ENCODE measurements at places on chromosomes 7 and 10.

GRCh38 chr7:134465491-134465890 is 6.6 kb upstream of the AKR1B1 start:
- peak; percentile 40 for DNase-seq

- DNase-seq, result peak; percentile 77
These were observed 9.6 kb downstream of the TRIM56 start for GRCh38 chr7:101094791-101095375.

GRCh38 chr7:3957472-3958108 is 656.5 kb downstream of the SDK1 start:
- DNase-seq, result no peak

DNA sequence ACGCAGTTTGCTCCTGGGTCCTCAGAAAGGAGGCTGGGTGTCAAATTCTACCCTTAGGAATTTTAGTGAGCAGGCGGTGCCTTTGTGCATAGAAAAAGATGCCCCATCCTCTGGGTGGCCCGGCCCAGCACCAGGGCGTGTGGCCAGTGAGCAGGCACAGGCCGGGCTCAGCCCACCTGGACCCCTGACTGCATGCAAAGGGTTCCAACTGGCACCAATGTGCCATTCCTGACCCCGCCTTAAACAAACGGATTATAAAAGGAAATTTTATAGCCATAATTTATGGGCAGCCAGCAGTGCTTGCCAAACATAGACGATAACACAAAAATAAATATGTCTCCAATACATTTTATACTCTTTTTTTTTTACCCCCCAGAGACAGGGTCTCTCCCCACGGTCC is 40.1 kb upstream of the GNA12 start:
- no peak for DNase-seq

GRCh38 chr10:70656489-70656888 is 15.8 kb upstream of the ADAMTS14 start:
- DNase-seq, result peak; percentile 91

DNA sequence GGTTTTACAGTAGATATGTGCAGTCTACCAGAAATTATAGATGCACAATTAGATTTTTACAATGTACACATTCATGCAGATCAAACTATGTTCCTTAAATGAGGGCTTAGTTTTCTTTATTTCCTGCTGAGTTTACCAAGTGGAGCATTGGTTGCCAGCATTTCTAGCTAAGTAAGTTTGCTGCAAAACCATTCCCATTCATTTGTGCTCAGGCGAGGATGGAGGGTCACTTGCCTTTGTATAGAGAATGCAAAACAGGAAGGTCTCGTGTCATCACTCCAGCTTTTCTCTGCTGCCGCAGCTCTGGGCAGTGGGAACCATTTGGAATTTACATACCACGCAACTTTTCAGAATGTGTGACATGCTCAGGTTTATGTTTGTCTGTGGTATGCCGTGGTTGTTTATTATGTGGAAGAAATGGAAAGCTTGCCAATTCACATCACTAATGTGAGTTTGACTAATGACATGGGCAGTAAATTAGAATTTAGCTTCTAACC is 198.6 kb downstream of the TRIL start:
- DNase-seq, result no peak

- DNase-seq, result no peak
These were observed 166.8 kb downstream of the SUGCT start for GRCh38 chr7:40301486-40302068.

- no peak for DNase-seq
These were observed 177.1 kb downstream of the DGKI start for GRCh38 chr7:137669706-137670105.

- DNase-seq, result no peak
These were observed 2.0 kb downstream of the PLCE1 start for GRCh38 chr10:93995598-93996271.

- DNase-seq, result no peak
These were observed 255.8 kb upstream of the PHYHIPL start for GRCh38 chr10:58920655-58921003.

DNA sequence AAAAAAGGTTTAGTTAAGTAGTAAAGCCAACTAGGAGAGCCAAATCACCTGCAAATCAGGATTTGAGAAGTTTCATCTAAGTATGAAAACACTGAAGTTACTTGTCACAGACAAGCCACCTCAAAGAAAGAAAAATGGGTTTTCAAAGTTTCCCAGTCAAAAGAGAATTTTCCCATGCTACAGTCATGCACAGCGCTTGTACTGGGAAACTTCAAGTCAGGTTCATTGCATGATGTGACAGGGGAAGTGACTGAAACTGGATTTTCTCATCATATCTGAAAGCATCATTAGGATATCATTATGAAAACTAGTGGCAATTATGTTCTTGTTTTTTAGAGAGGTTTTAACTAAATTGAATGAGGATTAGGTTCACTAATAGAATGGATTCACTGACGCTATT is 167.0 kb downstream of the SGMS1 start:
- DNase-seq, result no peak

DNA sequence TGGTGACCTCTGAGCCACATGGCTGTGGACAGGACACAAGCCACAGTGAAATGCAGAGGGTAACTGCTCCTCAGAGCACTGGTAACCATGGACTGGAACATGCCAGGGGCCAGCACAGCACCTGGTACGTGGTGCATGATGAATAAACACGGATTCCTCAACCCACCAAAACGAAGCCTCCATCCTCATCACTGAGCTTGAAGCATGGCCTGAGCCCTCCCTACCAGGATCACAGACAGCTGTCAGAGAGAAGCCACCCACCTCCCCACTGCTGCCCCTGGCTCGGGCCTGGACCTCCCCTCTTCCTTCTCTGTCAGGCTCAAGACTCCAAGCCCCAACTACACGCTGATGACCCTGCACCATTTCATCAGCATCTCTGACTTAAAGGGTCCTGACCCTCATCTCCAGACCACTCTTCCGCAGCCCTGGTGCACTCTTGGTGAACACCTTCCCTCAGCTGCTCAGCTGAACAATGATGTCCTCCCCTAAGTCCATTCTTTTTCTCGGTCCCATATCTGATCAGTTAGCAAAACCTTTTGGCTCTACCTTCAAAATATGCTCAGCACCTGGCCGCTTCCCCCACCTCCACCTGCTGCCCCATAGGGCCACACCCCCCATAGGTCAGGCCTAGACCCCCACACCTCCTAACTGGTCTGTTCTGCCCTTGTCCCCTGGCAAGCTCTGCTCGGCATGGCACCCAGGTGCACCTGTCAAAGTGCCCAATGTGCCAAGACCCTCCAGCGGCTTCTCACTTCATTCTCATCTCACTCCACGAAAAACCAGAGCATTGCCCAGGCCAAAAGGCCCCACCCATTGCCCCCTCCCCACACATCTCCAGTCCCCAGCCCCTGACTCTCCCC is 141.1 kb downstream of the MAPK8 start:
- DNase-seq, result no peak

- no peak for DNase-seq
These were observed 7.5 kb upstream of the OR2F1 start for GRCh38 chr7:143947111-143947510.

GRCh38 chr10:48533951-48534720 is 70.7 kb downstream of the ARHGAP22 start:
- no peak for DNase-seq

DNA sequence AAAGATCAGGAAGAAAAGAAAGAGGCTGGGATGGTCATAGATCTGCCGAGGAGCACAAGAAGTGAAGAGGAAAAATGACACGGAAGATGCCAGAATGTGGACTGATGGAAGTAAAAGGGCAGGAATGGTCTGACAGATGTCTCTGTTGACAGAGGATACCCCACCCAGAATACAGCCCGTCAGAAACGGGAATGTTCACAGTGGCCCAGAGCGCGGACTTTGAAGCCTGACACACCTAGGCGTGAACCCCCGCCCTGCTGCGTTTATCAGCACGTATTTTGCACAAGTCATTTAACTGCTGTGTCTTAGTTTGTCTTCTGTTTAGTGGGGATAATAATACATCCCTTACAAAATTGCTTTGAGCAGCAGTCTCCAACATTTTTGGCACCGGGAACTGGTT is 27.1 kb downstream of the AKR1B1 start:
- no peak for DNase-seq

- no peak for DNase-seq
These were observed 84.6 kb downstream of the PDGFA start for GRCh38 chr7:434891-435629.

DNA sequence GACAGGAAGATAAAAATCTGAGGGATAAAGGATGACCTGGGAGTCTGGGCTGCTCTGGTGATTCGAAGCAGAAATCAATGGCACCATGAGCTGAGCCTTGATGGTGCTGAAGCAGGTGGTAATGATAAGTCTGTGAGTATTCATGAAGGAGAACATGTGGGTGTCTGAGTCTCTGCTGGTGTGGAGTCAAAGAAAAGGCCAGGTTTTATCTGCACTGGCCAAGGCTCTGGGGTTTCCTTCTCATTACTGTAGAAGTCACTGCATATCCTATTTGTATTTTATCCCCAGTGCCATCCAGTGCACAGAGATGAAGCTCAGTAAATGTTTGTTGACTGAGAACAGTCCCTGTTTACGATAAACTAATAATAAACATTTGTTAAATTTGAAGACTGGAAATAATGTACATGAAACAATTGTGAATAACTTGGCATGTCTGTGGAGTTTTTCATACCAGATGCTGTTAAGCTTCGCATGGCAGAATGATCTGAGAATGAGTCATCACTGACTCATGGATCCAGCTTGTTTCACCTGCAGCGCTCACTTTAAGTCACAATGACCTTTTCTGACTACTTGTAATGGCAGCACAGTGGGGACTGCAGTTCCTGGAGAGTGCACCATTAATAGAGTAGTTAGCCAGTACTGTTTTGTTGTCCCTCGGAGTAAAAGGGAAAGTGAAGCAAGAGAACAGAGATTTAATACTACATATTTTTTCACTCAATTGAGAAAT is 538.5 kb downstream of the HTR7 start:
- DNase-seq, result peak; percentile 26

DNA sequence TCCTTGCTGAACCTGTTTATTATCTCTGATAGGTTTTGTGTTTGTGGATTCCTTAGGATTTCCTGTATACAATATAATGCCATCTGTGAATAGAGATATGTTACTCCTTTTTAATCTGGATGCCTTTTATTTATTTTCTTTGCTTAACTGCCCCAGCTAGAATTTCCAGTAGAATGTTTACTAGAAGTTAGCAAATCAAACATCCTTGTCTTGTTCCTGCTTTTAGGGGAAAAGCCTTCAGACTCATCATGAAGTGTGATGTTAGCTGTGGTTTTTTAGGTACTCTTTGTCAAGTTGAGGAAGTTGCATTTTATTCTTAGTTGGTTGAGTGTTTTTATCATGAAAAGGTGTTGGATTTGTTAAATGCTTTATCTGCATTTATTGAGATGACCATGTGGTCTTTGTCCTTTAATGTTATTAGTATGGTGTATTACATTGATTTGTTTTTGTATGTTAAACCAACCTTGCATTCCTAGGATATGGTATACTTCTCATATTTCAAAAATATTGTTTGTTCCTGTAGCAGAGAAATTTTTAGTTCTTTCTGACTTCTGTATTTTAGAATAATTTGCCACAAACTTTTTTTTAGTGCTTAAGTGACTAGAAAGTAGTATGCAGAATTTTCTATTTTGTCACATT is 24.3 kb downstream of the PPP2R2D start:
- peak; percentile 49 for DNase-seq

- DNase-seq, result no peak
These were observed 81.4 kb upstream of the LRGUK start for GRCh38 chr7:134045716-134046115.

DNA sequence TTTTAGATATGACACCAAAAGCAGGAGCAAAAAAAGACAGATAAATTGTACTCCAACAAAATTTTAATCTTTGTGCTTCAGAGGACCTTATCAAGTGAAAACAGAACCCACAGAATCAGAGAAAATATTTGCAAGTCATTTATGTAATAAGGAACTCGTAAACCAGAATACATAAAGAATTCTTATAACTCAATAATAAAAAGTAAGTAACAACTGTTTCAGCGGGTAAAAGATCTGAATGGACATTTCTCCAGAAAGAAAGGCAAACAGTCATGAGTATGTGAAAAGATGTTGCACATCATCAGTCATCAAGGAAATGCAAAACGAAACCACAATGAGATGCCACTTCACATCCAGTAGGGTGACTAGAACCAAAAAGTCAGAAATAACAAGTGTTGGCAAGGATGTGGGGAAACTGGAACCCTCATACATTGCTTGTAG is 167.7 kb upstream of the KCTD7 start:
- DNase-seq, result peak; percentile 22

DNA sequence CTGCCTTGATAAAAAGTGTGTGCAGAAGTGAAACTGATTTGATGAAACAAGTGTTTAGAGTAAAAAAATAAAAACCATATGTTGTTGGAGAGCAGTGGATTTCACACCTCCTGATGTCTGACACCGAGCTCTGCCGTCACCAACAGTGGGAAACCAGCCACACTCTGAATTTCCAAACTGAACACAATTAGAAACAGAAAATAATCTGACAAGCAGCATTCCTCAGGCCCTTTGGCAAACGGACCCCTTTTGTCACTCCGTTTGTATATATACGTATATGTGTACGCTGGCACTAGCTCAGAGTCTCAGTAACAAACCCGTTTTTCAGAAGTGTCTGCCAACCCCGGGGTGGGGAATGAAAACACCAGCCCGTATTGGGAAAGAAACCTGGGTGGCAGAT is 32.4 kb downstream of the TACC2 start:
- no peak for DNase-seq

DNA sequence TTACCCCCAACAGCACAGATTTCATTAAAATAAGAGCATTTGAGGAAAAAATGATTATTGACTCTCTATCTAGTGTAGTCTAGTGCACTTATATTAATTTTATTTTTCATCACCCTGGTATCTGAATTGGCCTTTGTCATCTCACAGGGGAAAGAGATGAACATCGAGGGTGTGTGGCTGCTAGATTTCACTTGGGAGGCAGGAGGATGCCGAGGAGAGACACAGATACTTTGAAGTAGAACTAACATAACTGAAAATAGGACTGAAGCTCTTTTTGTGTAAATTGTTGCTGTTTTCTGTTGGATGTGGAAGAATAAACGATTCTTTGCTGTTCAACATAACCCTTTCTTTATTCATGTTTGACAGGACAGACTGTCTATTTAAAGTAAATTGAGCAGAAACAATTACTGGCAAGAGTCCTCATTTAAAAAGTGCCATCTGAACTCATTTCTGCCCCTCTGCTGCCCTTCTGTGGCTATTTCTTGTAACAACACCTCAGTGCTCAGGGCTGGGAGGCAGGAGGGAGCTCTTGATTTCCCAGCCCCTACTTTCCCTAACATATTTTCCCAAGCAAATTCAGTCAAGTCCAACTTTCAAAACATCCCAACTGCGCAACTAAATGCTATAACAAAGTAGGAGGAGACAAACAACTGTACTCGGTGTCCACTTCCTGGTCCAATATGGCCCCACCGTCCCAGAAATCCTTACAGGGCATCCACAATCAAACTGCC is 15.6 kb downstream of the LYZL1 start:
- peak; percentile 58 for DNase-seq

All from NB4 (cell line).